Thoracic aorta (tissue), 2 donors: ENCODE measurements at places on chromosomes 11 and 22.
A peak's percentile ranks its signal among the peaks of the same experiment; 100 is the strongest.

- H3K4me1 ChIP-seq, result no peaks in the 10 kb centered on the region
- DNase-seq, result no peak
- H3K27me3 ChIP-seq, result no peaks in the 10 kb centered on the region
- H3K4me3 ChIP-seq, result no peak overlapping the region
These were observed 23.2 kb downstream of the NFAM1 start for GRCh38 chr22:42408810-42409529.

DNA sequence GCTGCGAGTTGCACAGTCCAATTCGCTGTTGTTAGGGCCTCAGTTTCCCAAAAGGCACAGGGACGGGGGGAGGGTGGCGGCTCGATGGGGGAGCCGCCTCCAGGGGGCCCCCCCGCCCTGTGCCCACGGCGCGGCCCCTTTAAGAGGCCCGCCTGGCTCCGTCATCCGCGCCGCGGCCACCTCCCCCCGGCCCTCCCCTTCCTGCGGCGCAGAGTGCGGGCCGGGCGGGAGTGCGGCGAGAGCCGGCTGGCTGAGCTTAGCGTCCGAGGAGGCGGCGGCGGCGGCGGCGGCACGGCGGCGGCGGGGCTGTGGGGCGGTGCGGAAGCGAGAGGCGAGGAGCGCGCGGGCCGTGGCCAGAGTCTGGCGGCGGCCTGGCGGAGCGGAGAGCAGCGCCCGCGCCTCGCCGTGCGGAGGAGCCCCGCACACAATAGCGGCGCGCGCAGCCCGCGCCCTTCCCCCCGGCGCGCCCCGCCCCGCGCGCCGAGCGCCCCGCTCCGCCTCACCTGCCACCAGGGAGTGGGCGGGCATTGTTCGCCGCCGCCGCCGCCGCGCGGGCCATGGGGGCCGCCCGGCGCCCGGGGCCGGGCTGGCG, at the start of gene BCR:
BCR (plus strand) TSS at position 209 of the 592 bp plus-strand sequence. CDS start 452 bp downstream, outside the sequence.
- H3K27me3 ChIP-seq, result no peaks in the 10 kb centered on the region
- no peak for DNase-seq
- H3K27ac ChIP-seq, result peak within 1 kb of the TSS; percentile 97
- no peaks in the 10 kb centered on the region for H3K36me3 ChIP-seq
- peak within 1 kb of the TSS; percentile 78 for H3K4me3 ChIP-seq

DNA sequence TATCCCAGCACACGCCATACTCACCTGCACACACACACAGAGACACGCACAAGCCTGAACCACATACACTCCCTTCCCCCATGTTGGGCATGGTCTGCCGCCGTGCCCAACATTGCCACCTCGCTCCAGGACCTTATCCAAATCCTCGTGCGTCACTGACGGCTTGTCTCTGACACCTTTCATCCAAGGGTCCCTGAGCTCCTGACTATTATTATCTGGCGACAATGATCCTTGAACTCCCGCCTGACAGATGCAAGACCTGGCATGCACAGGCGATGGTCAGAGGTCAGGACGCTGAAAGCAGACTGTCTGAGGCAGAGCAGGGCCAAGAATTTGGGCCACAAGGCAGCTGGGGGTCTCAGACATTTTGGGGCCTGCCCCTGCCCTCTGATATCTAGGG, 4.2 kb downstream of the MB start:
- no peak overlapping the region for H3K4me3 ChIP-seq
- DNase-seq, result no peak
- H3K4me1 ChIP-seq, result no peaks in the 10 kb centered on the region
- no peaks in the 10 kb centered on the region for H3K27me3 ChIP-seq

GRCh38 chr11:126338346-126339055, 17.0 kb upstream of the ST3GAL4 start:
- H3K27me3 ChIP-seq, result no peaks in the 10 kb centered on the region
- H3K4me3 ChIP-seq, result no peak overlapping the region
- no peaks in the 10 kb centered on the region for H3K36me3 ChIP-seq
- H3K27ac ChIP-seq, result no peak overlapping the region

- H3K27me3 ChIP-seq, result no peaks in the 10 kb centered on the region
- no peak for DNase-seq
- peaks cover 5% of the 10 kb centered on the region for H3K4me1 ChIP-seq
- H3K36me3 ChIP-seq, result no peaks in the 10 kb centered on the region
These were observed 4.9 kb upstream of the KRTAP5-6 start for GRCh38 chr11:1691878-1692707.

- no peak overlapping the region for H3K4me3 ChIP-seq
- H3K4me1 ChIP-seq, result no peaks in the 10 kb centered on the region
- H3K27ac ChIP-seq, result no peak overlapping the region
- H3K27me3 ChIP-seq, result no peaks in the 10 kb centered on the region
- no peak for DNase-seq
These were observed 667.5 kb downstream of the NTM start for GRCh38 chr11:132037956-132038355.

DNA sequence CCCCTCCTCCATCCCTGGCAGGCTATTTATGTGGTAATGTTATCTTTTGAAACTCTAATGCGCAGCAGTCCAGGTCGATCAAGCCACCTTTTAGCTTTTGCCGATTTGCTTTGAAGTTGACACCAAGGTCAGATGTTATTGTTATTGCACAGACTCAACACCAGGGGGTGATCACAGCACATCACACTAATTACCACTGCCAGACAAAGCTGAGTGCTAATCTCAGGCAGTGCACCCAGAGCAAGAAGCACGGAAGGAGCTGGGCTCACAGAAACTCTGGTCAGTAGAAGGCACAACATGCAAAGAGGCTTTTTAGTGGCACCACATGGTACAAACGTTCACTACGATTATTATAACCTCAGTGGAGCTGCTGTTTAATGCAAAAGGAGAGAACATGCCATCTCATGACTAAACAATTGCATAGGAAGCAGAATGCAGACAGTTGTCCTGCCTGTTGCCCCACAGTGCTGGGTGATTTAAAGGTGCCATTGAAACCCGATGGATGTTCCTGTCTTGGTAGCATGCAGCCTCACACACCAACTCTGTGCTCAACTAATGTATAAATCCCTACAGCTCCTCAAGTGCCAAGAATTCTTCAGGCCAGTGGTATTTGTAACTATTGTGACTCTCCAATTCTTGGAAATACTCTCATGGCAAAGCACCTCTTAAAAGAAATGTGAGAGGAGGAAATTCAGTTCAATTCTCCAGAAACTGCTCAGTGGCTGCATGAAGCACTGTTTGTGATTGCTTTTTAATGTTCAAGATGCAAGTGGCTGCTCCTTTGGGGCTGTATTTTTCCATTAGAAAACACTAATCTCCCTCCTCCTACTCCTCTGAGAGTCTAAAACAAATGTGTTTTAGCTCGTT, 353.9 kb upstream of the DDI1 start:
- H3K27me3 ChIP-seq, result no peaks in the 10 kb centered on the region
- H3K27ac ChIP-seq, result no peak overlapping the region
- H3K4me1 ChIP-seq, result peaks cover 15% of the 10 kb centered on the region
- H3K36me3 ChIP-seq, result no peaks in the 10 kb centered on the region

DNA sequence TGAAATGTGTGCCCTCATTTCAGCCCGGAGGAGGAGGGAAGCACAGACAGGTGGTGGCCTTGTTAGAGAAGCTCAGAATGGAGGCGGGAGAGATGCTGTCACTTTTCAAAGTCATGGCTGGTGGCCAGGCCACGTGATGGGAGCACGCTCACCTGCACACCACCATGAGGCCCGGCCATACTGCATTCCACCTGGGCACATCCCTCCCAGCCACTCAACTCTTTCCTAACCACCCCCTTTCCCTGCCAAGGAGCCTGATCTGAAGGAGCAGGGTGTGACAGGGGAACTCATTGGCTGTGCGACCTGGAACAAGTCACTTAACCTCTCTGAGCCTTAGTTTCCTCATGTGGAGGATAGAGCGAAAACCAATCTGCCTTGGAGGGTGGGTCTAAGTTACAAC, 364.5 kb downstream of the CTTN start:
- H3K4me3 ChIP-seq, result no peak overlapping the region
- no peaks in the 10 kb centered on the region for H3K27me3 ChIP-seq
- H3K4me1 ChIP-seq, result no peaks in the 10 kb centered on the region
- no peaks in the 10 kb centered on the region for H3K36me3 ChIP-seq
- no peak overlapping the region for H3K27ac ChIP-seq

GRCh38 chr11:74543991-74544390, 48.4 kb upstream of the POLD3 start:
- no peak overlapping the region for H3K4me3 ChIP-seq
- no peaks in the 10 kb centered on the region for H3K27me3 ChIP-seq
- H3K4me1 ChIP-seq, result no peaks in the 10 kb centered on the region

- no peaks in the 10 kb centered on the region for H3K36me3 ChIP-seq
- no peak overlapping the region for H3K4me3 ChIP-seq
- no peaks in the 10 kb centered on the region for H3K4me1 ChIP-seq
- DNase-seq, result no peak
- H3K27me3 ChIP-seq, result no peaks in the 10 kb centered on the region
These were observed 83.7 kb downstream of the CDKN1C start for GRCh38 chr11:2801711-2802388.

GRCh38 chr11:79352349-79352703, 88.5 kb downstream of the TENM4 start:
- DNase-seq, result no peak
- H3K4me1 ChIP-seq, result no peaks in the 10 kb centered on the region
- H3K4me3 ChIP-seq, result no peak overlapping the region

- no peak overlapping the region for H3K4me3 ChIP-seq
- H3K27me3 ChIP-seq, result no peaks in the 10 kb centered on the region
- peaks cover 3% of the 10 kb centered on the region for H3K36me3 ChIP-seq
- H3K27ac ChIP-seq, result no peak overlapping the region
These were observed 49.2 kb upstream of the OR4B1 start for GRCh38 chr11:48167380-48167779.

DNA sequence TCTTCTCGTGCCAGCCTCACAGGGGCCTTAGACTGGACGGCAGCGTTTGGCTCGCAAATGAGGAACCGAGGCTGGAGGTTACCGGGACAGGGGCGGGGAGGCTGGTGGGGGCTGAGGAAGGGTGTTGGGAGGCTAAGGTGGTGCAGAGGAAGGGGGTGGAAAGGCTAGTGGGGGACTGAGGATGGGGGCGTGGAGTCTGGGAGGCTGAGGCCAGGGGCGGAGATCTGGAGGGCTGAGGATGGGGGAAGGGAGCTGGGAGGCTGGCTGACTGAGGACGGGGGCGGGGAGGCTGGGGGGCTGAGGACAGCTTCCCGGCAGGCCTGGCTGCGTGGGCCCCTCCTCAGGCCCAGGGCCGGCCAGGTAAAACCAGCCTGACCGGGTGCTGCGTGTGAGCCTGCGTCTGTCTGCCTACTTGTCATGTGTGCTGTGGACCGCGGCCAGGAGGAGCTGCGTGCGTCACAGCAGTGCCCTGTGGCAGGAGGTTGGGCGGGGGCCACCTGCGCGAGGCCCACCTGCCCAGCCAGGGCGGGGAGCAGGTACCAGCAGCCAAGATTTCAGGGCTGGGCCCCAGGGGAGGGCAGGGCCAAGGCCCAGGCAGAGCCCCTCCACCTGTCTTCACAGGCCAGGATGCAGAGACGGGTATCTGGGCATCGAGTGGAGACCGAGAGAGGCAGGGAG, 9.4 kb upstream of the PIM3 start:
- H3K4me3 ChIP-seq, result no peak overlapping the region
- no peaks in the 10 kb centered on the region for H3K27me3 ChIP-seq
- no peak for DNase-seq
- peaks cover 12% of the 10 kb centered on the region for H3K4me1 ChIP-seq

DNA sequence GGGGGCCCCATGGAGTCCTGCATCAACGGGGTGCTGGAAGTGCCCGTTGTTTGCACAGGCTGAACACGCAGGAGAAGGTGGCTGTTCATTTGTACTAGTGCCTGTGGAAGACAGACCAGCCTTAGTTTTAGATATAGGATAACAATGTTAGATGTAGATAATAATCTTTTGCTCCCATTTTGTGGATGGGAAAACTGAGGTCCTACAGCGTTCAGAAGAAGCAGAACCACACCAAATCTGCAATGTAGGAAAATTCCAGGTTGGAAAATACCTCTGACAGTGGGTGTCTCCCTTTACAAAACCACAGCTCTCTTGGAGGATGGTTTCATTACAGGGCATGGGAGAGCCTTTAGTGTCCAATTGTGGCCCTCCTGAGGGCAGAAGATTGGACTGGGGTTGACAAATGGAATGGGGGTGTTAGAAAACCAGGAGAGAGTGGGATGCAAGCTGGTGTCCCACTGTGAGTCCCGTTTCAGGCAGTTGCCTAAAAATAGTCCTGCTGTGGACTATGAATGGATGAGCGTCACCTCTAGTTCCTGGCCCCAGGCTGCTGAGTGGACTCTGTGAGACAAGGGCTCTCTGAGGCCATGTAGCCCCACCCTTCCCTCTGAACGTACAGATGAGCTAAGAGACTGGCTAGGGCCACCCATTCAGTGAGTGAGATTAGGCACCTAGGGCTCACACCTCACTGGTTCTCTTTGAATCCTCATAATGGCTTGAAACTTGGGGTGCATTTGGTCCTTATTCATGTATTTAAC, 508.8 kb downstream of the MN1 start:
- no peaks in the 10 kb centered on the region for H3K27me3 ChIP-seq
- no peak overlapping the region for H3K4me3 ChIP-seq
- H3K36me3 ChIP-seq, result no peaks in the 10 kb centered on the region
- DNase-seq, result no peak
- H3K4me1 ChIP-seq, result no peaks in the 10 kb centered on the region
- no peak overlapping the region for H3K27ac ChIP-seq

- no peak overlapping the region for H3K27ac ChIP-seq
- H3K27me3 ChIP-seq, result no peaks in the 10 kb centered on the region
- peaks cover 11% of the 10 kb centered on the region for H3K4me1 ChIP-seq
- no peak overlapping the region for H3K4me3 ChIP-seq
These were observed 3.0 kb downstream of the FIBP start for GRCh38 chr11:65885231-65885630.

- no peaks in the 10 kb centered on the region for H3K36me3 ChIP-seq
- DNase-seq, result no peak
- H3K27ac ChIP-seq, result no peak overlapping the region
These were observed 786.8 kb downstream of the FAM181B start for GRCh38 chr11:81946831-81947230.

DNA sequence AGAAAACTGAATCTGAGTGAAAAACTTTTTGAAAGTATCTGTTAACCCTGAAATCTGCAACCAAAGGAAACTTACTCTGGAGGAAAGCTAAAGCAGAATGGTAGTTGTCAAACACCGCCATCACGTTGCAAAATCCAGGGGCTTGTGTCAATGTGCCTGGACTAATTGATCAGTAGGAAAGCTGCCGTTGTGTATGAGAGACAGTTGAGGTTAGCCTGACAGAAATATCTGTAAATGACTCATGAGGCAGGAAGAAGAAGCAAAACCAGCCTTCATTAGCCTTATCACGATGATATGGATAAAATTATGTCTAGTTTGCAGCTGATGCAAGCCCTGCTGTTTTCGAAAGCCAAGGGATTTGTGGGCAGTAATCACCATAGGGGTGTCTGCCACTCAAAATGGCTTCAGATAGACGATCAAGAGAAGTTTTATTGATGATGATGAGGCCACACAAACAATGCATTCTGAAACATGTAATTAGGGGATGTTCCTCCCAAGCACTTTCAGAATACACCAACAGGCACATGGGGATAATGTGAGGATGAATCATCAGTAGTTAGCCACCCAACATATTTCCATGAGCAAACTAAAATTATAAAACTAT, 8.9 kb downstream of the SCGB1A1 start:
- no peak overlapping the region for H3K4me3 ChIP-seq
- no peaks in the 10 kb centered on the region for H3K4me1 ChIP-seq

- no peaks in the 10 kb centered on the region for H3K36me3 ChIP-seq
- no peaks in the 10 kb centered on the region for H3K27me3 ChIP-seq
- H3K27ac ChIP-seq, result no peak overlapping the region
- no peaks in the 10 kb centered on the region for H3K4me1 ChIP-seq
- no peak for DNase-seq
These were observed 475.9 kb downstream of the BRD1 start for GRCh38 chr22:49351761-49352227.

- no peaks in the 10 kb centered on the region for H3K4me1 ChIP-seq
- H3K27me3 ChIP-seq, result no peaks in the 10 kb centered on the region
- H3K4me3 ChIP-seq, result no peak overlapping the region
- no peak for DNase-seq
- H3K36me3 ChIP-seq, result no peaks in the 10 kb centered on the region
- no peak overlapping the region for H3K27ac ChIP-seq
These were observed 122.1 kb upstream of the ISX start for GRCh38 chr22:34943830-34944229.
